Substantia nigra (tissue), 51 donors: ENCODE measurements at places on chromosomes 6 and 20.

DNA sequence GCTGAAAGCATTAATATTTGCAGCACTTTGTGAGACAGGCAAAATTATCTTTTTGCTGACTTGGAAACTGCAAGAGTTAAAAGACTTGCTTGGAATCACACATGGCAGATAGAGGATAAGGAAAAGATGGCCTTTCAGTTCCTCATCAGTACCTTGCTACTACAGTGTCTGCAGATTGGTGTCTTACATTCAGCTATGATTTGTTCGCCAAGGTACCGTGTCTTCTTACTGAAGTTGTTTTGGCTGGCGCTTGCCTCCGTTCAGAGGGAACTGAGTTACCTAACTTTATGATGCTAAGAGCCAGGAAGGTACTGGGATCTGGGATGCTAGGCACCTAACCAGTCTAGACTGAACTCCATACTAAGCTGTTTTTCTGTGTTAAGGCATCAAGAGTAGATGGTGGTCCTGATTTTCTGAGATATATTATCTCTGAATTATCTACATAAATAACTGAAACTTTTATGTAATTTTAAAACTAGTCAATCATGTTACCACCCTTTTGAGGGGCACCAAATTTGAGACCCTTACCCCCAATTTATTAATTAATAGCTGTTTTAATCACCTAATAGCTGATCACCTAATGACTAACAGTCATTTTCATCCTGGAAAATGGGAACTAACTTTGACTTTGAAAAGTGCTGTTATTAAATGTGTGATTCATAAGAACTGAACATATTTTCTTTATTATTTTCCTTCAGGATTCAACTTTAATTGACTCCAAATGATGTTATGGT is 2.5 kb downstream of the WTAP start:
- DNase-seq = no peak

GRCh38 chr6:13979284-13980171 is 54.8 kb downstream of the RNF182 start:
- no peak for DNase-seq

DNA sequence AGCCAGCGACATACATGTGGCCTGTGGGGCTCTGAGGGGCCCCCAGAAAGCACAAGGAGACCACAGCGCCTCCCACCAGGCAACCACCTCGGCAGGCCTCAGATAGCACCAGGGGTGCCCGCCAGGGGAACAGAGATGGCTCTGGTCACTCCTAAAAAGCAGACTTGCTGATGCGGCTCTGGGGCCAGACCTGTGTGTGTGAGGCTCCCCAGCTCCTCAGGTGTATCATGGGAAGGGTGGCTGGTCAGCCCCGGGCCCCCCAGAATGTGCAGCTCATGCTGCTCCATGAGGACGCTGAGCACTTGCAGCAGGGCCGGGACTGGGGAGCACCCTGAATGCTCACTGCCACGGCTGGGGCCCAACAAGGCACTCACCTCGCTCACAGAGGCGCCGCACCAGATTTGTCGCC is 60.2 kb downstream of the PYGB start:
- no peak for DNase-seq

- no peak for DNase-seq
Observed at GRCh38 chr6:82534876-82535275, 171.3 kb downstream of the TPBG start.

DNA sequence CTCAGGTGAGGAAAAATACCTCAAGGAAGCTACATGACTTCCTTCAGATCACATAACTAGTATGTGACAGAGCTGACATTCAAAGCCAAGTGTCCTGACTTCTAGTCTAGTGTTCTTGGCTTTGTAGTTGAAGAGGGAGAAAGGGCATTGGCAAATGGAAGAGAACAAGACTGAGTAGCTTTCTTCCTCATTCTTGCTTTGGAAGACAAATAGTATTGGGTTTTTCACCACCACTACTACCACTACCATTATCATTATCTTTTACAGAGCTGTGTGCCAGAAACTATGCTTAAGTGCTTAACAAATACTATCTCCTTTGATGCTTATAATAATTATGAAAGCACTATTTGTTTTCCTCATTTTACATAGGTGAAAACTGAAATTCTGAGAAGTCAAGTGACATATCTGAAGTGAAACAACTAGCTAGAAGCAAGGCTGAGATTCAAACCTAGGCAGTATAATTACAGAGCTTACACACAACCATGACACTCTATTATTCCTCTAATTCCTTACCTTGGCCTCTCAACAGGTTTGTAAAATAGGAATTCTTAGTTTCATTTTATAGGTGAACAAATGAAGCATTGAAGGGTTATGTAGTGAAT is 6.8 kb downstream of the ACSS2 start:
- no peak for DNase-seq

DNA sequence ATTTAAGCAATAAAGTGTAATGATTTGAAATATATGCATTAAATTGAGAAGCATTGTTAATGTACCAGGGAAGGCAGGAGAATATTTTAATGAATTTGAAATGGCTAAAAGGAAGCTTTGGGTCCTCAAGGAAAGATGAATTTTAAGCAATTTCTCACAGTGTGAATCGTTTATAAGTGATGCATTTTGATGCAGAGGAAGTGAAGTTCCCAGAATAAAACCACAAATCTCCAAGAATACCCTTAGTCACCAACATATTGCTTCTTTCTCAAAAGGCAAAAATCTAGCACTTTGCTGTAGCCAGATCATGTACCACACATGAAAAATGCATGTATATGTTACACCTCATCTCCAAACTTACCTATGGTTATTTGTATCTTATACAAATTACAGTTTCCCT is 11.7 kb downstream of the TPD52L1 start:
- DNase-seq = no peak

DNA sequence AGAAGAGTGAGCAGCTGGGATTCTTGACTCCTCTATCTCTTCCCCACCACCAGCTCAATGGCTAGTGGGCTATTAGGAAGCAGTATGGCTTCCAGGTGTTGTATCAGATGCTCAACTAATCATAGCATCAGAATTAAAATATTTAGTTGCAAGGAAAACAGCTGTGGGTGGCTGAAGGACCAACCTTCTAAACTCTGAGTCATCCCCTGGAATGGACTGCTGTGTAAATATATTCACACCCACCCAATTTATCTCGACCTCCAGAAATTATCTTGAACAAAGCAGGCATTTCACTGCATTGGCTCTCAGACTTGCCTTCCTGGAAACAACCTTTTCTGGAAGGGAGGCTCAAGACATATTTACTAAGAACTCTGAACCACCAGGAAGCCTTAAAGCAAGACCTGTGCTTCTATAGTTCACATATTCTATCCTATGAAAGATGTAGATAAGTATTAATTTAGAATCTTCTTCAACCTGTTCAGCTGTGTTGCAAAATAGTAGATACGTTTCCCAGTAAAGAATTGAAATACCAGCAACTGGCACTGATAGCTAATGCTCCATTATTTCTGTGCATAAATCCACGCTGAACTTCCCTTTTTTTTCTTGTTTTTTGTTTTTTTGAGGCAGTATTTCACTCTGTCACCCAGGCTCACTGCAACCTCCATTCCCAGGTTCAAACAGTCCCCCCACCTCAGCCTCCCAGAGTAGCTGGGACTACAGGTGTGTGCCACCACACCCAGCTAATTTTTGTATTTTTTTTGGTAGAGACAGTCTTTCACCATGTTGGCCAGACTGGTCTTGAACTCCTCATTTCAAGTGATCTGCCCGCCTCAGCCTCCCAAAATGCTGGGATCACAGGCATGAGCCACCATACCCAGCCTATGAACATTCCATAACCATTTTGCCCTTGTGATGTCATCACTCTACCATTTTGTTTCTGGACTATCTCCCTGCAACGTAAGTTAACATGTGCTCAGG is 56.9 kb upstream of the CD2AP start:
- no peak for DNase-seq

DNA sequence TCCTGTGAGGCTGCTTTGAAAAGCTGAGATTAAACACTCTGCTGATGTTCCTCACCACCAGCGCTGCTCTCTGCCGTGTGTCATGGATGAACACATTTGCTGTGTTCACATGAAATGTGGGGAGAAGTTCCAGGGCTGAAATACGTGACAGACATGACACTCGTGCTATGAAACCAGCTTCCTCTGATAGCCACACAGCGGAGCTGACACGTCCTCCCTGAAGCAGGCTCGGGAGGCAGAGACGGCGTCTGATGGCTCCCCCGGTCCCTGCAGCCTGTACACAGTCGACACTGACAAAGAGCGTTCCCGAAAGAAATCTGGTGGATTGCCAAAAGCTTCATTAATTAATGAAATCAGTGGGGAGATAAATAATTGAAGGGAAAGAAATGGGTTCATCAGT is 17.5 kb downstream of the AGPAT4 start:
- DNase-seq = peak; percentile 23

DNA sequence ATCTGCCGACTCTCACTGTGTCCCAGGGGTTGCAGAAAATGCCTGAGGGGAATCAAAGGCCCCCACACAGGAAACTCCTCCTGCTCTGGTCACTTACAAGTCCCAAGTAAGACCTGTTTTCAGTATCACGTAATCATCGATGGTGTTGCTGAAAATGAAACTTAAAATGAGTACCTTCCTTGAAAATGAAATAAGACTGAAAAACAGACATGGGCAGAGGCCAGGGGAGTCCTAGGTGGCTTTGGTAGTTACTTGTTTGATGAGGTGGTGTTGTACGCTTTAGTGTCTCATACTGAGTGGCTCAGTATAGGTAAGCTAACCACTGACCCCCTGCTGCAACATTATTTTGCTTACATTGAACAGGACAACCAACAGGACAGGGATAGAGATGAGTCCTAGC is 43.0 kb upstream of the SYNCRIP start:
- DNase-seq = no peak

- DNase-seq = no peak
Observed at GRCh38 chr6:106637717-106638341, 8.5 kb downstream of the QRSL1 start.

DNA sequence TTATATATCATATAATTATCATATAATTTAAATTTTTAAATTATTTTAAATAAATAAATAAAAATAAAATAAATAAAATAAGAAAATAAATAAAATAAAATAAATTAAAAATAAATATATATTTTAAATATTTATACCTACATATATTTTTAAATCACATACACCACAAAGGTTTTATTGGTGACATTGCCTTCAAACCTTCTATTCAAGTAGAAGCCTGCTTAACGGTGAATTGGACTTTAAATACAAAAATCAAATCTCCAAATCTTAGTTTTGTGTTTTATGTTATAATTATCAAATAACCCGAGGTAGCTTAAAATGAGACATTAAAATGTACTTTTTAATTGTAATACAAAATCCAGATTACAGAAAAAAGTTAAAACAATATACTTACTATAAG is 1137.8 kb downstream of the HACE1 start:
- DNase-seq = no peak

DNA sequence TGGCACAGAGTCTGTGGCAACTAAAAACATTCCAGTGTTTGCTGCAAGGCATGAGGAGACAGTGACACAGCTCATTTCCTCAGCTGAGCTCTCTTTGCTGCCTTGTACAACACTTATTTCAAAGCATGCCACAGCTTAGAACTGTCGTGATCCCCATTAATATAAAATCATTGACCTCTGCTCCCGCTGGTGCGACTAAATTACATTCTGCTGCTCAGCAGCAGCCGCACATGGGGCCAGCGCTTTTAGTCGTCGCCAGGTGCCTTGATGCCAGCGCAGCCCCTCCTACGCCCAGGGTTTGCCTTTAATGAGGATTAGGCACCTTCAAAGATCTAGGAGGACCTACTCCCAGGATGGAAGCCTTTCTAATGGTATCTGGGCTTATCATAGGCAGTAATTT is 717.9 kb upstream of the POU3F2 start:
- no peak for DNase-seq

DNA sequence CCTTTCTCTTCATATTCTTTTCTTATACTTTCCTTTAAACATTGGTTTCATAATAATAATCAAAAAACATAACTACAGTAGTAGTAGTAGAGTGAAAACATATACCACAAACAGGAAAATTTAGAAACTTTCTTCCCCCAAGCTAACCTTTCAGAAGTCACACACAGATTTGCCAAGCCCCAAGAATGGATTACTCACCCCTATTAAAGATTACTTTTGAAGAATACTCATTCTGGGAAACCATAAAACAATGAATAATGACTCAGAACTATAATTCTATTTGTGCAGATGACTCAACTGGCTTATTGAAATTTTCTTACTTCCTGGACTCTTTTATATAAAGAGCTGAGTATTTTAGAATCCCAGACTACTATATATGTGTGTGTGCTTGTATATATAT is 119.4 kb upstream of the GJE1 start:
- DNase-seq = no peak

GRCh38 chr20:49681850-49682216 is 31.8 kb downstream of the B4GALT5 start:
- no peak for DNase-seq

DNA sequence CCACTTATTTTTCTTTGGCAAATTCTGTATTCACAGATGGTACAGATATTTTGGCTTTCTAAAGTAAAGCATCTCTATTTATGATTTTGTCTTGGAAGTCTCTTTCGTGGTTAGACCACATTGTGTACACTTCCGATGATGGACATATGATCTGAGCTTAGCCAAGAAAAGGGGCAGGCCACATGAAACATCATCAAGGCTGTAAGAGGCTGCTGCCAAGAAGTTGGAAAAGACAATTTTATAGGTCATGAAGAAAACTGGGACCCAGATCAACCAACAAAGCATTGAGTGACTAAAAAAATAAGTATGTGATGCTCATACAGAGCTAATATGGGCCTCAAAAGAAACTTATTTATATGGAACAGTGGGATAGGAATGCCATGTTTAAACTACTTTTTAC is 266.4 kb downstream of the HAO1 start:
- DNase-seq = no peak

- DNase-seq = no peak
Observed at GRCh38 chr6:70270287-70271005, 32.4 kb downstream of the COL9A1 start.

DNA sequence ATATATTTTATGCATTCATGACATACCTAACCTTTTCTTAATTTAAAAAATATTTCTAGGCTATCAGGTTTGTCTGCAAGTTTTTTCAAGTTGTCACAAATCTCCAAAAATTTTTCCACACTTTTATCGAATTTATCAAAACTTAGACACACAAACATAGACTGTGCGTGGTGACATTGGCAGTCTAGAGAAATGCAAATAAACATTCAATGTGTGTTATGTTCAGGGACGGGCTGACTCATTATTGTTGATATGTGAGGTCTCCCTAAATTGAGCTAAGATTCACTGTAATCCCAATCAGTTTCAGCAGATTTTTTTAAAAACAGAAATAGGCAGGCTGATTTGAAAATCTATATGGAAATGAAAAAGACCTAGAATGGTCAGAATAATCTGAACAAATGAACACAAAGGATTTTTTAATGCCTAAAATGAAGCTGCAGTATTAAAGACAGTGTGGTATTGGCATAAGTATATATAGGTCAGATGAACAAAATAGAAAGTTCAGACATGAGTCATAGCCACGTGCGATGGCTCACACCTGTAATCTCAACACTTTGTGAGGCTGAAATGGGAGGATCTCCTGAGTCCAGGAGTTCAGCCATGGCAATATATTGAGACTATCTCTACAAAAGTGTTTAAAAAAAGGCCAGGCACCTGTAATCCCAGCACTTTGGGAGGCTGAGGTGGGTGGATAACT is 19.2 kb downstream of the BLTP3A start:
- no peak for DNase-seq
